ENCODE measurements at places on chromosomes 3 and 15.

DNA sequence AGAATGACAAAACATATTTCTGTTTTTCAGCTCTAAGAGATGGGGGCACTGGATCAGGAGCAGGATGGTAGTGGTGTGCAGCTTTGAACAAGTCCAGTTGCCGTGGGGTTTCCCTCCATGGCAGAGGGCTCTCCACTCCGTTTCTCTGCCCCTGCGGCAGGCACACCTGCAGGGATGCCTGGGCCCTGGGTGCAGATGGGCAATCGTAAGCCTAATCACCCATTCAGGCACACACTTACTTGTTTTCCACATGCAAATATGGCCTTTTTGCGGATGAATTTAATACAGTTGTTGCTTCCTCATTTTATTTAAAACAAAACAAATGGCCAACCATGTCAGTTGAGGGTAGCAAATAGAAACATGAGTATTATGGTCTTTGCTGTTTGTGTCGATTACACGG lies 85.1 kb downstream of the LPP start:
- no peak for DNase-seq

DNA sequence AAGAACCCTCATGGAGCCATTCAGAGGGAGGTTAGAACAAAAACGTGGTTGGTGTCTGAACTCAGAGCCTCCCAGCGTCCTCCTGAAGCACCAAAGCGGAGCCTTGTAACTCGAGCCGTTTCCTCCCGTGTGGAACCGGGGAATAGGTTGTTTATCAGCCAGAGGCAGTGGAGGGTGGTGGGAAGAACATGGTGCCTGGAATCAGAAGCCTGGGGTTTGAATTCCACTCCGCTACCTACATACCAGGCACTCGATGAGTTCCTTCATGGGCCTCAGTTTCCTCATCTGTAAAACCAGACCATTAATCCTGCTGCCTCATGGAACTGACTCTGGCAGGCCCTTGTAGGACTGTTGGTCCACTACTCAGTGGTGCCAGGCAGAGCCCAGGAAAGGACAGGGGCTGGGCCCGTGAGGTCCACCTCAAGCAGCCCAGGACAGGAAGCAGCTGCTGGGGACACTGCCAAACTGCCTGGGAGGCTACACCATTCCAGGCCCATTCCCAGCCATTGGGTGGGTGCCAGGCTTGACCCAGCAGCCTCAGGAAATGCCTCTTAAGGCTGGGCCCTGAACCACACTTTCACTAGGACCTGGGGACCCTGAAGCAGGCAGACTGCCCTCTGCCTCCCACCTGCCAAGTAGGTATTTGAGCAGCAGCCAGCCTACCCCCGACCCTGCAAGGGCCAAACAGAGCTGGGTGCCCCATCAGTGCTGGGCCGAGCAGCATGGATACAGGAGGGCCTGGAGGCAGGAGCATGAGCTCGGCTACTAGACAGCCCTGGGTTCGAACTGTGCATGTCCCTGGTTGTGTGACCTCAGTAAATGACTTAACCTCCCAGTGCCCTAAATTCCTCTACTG lies 33.4 kb downstream of the PRKCD start:
- DNase-seq = no peak

- DNase-seq = no peak
Observed at GRCh38 chr15:40295877-40296560, 11.7 kb downstream of the PLCB2 start.

GRCh38 chr3:180626844-180627243 lies 24.9 kb downstream of the TTC14 start:
- no peak for DNase-seq

GRCh38 chr15:64596701-64597476 lies 136.5 kb downstream of the ZNF609 start:
- DNase-seq = no peak

- DNase-seq = no peak
Observed at GRCh38 chr3:148101061-148101460, 596.6 kb upstream of the AGTR1 start.

GRCh38 chr3:13796701-13797460 lies 83.0 kb downstream of the WNT7A start:
- no peak for DNase-seq

DNA sequence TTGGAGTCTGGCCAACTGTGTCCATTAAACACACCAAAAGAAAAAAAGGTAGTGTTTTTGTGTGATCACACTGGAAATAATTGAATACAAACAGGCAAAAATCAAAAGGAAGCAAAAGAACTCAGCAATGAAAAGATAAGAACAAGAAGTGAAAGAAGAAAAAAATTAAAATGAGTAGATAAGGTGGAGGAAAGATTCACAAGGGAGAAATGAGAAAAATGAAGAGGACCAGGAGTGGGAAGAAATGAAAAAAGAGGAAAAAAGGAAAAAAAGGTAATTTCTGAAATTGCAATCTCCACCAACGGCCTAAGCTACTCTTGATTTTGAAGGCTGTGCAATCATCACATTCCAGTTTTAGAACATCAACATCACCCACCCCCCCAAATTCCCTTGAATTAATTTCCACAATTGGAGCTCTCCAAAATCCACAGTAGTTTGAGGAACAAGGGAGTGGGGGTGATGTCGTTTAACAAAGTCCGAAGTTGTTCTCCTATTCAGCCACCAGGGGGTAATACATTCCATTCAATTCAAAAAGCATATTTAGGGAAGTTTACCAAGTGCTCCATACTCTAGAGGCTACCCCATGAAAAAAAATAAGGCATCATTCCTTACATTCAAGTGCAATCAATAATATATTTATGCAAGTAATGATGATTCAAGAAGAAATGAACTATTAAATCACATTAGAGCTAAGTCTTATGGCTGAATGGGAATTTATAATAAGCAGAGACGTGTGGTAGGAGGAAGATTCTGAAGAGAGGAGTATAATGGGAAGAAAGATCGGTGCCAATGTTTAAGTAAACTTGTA lies 37.4 kb downstream of the ZNF860 start:
- DNase-seq = no peak

DNA sequence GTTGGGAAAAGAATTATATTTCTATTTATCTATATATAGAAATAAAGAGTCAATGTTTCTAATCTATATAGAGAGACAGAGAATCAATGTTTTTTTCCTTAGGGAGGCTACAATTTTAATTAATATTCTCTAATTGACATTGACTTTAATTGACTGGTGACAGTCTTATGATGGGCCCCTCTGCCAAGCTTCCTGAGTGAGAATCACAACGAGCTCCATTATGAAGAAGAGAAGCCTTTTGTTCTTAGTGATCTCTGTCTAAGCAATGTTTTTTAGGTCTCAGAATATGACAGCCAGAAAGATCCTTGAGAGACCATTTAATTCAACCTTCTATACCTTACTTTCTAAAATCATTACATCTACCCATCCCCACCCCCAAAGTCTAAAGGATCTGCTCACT lies 70.9 kb downstream of the IGSF11 start:
- DNase-seq = no peak

GRCh38 chr3:151218136-151218535 lies 15.1 kb upstream of the GPR171 start:
- DNase-seq = no peak

- DNase-seq = no peak
Observed at GRCh38 chr15:43134157-43134635, 810 bp downstream of the TMEM62 start.
